ENCODE measurements at places on chromosomes 3 and 15.

DNA sequence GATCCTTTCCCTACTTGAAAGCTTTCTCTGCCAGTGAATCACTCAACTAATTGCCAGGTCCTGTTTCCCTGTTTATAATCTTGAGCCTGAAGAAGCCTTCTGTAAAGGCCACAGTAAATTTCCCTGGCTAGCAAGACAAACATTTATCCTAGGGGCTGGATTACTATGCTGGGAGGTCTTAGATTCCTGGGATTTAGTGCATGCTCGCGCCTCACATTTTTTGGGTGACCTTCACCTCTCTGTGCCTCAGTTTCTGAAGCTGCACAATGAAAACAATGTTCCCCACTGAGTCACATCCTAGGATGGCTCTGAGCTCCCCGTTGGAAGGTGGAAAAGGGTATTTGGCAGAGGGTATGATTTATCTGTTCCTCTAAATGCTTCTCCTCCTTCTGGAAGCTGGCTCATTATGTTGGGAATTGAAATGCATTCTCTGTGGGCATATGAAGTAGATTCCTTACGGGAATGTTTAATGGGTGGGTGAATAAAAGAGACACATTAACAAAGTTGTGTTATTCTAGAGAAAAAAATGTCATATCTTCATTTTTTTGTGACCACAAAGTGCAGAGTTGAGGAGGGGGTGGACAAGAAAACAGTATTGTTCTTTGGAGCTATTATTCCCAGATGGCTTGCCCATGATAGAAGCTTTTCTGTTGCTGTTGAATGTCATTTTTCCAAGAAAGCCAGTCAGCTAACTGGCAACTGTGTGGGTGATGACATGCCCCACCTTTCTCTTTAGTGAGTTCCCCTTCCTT, 32.4 kb downstream of the LSM3 start:
- DNase-seq = no peak

GRCh38 chr3:193662757-193663322, 69.8 kb downstream of the OPA1 start:
- DNase-seq = no peak

GRCh38 chr3:188749010-188749617, 422.7 kb upstream of the TPRG1 start:
- no peak for DNase-seq

GRCh38 chr15:76162784-76163456, 103.1 kb downstream of the TMEM266 start:
- no peak for DNase-seq

DNA sequence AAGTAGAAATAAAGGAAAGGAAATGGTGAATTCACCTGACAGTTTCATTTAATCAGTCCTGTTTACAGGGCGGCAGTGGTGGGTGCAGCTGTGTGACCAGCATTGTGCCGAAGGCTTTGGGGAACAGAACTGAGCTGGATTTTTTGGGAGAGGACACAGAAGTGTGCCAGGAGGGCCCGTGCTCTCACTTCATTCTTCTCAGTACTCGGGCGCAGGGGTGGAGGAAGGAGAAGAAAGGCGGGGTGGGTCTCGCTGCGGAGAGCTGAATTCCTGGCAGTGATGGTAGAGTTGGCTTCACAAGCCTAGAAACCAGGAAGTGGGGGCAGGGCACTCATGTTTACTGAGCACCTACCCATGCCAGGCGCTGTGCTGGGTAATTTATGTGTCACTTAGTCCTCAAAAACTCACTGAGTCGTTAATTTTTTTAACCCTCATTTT, 64.6 kb downstream of the CRTC3 start:
- DNase-seq = peak; percentile 57

GRCh38 chr3:58408906-58409305, 24.7 kb downstream of the PDHB start:
- no peak for DNase-seq

GRCh38 chr15:80456517-80457492, 52.6 kb downstream of the ARNT2 start:
- DNase-seq = no peak

- no peak for DNase-seq
Observed at GRCh38 chr3:179513862-179514261, 48.9 kb upstream of the ACTL6A start.

DNA sequence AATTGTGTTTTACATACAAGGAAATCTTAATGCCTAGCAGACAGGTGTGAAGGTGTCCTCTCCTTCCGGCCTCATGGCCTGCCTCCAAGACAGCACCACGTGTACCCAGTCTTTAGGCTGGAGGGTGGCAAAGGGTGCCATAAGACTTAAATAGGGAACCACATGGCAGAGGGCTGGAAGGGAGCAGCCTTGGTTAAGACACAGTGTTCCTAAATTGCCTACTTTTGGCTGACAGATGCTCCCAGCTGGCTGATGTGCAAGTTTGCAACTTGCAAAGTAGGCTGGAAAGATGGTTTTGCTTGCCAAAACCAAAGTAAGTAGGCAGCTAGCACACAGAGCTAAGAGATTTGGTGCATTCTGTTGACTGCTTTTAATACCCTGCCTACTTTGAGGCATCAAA, 45.2 kb downstream of the CCNB2 start:
- no peak for DNase-seq

DNA sequence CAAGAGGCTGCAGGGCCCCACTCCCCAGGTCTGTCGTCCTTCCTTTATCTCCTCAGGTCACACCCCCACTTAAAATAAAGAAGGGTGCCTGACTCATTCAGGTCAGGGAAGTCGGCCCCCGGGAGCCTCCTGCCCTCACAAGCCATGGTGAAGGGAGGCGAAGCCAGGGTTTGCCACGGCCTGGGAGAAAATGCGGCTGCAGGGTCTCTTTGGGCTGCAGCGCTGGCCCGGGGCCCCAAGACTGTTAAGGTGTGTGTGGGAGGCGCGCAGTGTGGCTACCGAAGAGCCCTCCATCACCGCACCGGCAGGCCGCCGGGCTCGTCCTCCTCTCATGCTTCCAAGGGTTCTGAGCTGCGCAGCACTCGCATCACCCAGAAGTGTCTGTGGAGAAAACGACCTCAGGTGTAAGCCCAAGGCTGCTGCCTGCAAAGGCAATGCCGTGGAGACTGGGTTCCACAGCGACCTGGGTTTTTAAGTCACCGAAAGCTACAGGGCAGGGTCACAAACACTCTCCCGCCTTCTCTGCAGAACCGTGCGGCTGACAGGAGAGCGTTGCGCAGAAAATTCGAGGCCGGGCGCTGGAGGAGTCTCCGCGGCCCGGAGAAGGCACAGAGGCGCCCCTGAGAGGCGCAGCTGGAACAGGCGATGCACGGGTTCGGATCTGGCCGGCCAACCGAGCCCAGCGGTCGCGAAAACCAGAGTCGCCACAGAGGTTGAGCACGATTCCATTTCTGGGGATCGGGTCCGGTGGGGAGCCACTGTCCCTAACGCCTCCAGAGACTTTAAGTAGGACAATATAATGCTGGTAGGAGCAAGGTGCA, 8.7 kb downstream of the FOXL2 start:
- DNase-seq = no peak

DNA sequence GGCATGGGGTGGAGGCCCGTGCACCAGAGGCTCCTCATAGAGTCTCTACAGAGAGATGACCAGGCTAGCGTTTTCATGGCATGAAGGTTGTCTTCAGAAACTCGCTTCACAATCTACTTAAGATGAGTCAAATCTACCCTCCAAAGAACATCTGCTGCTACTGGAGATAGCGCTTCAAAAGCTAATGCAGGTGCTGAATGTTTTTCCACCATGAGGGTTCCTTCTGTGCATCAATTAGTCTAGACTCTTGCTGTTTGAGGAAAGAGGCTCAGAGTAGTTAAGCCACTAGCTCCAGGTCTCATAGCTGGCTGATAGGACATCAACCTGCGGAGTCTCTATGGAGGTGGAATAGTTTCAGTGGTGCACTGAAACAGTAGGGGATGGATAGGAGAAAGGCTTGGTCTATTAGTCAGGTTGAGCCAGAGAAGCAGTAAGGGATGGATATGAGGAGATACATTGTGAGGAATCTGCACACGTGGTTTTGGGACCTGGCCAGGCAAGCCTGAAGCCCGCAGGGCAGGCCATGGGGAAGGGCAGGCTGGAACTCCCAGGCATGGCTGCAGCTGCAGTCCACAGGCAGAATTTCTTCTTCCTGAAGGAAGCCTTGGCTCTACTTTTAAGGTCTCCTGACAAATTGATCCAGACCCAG, 117.5 kb downstream of the APBA2 start:
- no peak for DNase-seq

DNA sequence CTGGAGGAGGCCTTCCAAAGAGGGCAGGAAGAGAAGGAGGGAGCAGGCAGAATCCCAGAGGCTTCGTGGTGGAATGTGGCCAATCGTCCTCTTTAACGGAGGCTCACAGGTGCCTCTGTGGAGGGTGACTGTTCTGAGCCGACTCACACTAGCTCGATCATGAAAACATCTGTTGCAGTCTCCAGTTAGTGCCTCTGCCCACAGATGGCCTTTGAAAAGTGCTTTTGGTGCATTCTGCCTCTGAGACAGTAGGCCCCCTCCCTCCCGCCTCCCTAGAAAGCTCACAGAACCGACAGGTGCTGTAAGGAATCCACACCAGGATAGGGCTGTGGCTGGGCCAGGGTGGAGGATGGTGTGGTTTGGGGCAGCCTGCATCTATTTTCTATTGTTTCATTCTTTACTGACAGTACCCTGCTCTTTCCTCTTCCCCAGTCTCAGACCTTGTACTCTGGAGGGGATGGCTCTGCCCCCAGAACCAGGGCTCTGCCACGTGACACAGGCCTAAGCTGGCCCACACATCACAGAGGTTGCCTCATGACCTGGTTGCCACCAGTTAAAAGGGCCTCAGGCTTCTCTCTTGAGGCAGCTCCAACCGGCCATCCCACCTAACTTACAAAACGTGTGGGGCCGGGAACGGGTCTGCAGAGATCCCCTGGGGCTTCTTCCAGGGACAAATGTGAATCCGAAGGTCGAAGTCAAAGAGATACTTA, 27.2 kb upstream of the PIGZ start:
- DNase-seq = no peak

DNA sequence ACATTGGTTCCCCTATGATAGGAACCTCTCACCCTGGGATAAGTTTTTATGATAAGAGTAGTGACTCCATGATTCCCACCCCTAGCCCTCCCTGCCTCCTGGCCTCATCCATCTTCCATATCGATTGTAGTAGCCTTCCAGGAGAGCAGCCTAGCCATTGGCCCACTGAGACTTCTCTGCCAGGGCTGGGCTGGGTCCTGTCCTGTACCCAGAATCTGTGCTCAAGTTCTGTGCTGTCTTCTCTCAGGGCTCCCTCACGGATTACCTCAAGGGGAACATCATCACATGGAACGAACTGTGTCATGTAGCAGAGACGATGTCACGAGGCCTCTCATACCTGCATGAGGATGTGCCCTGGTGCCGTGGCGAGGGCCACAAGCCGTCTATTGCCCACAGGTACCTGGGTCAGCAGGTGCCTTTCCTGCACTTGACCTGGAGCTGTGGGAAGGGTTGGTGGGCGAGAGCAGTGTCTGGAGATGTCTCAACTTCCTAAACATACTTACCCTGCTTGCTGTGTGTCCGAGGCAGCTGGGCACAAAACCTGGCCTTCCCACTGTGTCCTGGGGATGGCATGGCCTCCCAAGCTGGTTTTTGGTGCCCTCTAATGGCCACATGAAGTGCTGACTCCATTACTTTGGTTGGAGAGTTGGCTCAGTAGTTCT, 16.6 kb upstream of the EXOG start:
- peak; percentile 80 for DNase-seq

GRCh38 chr15:42172475-42172874, 16.0 kb upstream of the PLA2G4F start:
- no peak for DNase-seq

DNA sequence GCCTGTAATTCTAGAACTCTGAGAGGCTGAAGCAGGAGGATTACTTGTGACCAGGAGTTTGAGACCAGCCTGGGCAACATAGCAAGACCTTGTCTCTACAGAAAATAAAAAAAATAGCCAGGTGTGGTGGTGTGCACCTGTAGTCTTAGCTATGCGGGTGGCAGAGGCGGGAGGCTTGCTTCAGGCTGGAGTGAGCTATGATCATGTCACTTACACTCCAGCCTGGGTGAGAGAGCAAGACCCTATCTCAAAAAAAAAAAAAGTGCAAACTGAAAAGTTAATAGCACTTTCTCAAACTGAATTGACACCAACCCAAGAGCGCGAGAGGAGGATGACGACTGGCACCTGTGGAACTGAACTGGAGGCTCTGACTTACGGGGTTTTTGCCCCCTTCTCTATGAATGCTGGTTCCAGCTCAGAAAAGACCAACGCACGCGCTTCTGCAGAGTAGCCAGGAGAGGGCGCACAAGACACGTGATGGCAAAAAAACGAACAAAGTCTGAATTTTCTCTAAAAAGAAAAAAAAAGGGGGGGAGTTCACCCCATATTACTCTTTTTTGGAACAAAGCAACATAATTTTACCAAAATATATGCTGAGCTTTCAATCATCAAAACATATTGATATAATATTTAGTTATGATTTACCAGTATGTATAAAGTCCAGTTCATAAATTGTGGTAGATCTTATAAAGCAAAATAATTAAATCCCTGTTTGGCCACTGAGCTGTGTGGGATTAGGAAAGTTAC, 23.7 kb downstream of the CFAP92 start:
- DNase-seq = peak; percentile 78

DNA sequence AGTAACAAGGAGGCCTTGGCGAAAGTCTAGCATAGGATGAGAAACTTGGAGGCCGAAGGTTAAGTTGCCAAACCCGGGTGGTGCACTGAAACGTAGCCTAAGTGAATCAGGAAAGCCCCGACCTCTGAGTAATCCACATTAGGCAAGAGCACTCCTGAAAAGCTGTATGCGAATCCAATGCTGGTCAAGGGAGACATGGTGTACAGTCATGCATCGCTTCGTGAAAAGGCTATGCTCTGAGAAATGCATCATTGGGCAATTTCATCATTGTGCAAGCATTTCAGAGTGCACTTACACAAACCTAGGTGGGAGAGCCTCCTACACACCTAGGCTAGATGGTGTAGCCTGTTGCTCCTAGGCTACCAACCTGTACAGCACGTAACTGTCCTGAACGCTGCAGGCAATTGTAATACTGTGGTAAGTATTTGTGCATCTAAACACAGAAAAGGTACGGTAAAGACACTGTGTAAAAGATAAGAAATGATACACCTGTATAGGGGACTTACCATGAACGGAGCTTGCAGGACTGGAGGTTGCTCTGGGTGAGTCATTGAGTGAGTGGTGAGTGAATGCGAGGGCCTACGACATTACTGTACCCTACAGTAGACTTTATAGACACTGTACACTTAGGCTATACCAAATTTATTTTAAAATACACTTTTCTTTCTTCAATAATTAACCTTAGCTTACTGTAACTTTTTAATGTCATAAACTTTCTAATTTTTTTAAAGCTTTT, 222.5 kb downstream of the SHQ1 start:
- DNase-seq = no peak

- DNase-seq = no peak
Observed at GRCh38 chr15:33468740-33469139, 158.0 kb downstream of the RYR3 start.

DNA sequence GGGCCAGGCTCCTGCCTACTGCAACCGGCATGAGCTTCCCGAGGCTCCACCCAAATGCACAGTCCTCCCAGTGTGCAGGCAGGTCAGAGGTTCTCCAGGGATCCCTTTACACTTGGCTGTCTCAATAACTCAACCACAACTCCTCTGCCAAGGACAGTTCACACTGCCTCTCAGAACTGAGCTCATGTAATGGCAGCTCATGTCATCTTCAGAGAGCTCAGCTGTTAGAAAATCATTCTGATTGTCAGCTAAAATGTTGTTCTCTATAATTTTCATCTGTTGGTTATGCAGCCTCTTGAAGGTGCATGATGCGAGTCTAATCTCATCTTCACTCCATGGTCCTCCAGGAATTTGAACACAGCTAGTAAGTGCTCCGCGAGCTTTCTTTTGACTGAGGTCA, 76.7 kb downstream of the SST start:
- no peak for DNase-seq

GRCh38 chr3:10930666-10931040, 61.9 kb upstream of the SLC6A1 start:
- DNase-seq = peak; percentile 4

- DNase-seq = no peak
Observed at GRCh38 chr3:157240408-157240807, 80.5 kb upstream of the CCNL1 start.
